CD4-positive, alpha-beta T cell treated with Interleukin-21 for 1 hour (primary cell): ENCODE measurements at places on chromosomes 1 and 21.

GRCh38 chr1:63732666-63733065, 41.2 kb upstream of the ROR1 start:
- no peak for DNase-seq

GRCh38 chr1:184366997-184367396, 19.8 kb upstream of the C1orf21 start:
- DNase-seq, result no peak

GRCh38 chr1:8910331-8910730, 31.8 kb upstream of the ENO1 start:
- no peak for DNase-seq

GRCh38 chr1:151289991-151290708, 8.1 kb downstream of the ZNF687 start:
- DNase-seq, result no peak

GRCh38 chr1:50208756-50209155, 100.0 kb downstream of the ELAVL4 start:
- no peak for DNase-seq

DNA sequence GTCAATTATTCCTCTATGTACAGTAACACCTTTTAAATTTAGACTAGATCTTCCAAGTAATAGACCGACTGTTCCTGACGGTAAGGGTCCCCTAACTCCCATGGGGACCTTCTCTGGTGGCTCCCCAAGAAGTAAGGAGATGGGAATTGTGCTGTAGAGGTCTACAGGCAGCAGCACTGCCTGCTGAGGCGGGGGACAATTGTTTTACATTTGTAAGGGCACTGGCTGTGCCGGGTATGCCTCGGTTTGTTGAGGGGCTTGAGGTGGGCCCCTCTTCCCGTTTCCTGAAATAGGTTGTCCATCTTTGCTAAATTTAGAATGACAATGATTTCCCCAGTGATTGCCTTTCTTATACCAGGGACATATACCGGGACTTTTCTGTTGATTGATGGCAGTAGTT, 13.1 kb upstream of the L1TD1 start:
- DNase-seq, result no peak

- no peak for DNase-seq
Measured at GRCh38 chr1:205436776-205437410, 15.0 kb upstream of the LEMD1 start.

GRCh38 chr1:230824919-230825721, 43.2 kb downstream of the C1orf198 start:
- no peak for DNase-seq

GRCh38 chr1:222583079-222583478, 6.7 kb downstream of the TAF1A start:
- DNase-seq, result no peak

- DNase-seq, result no peak
Measured at GRCh38 chr1:162912061-162912667, 51.2 kb upstream of the CCDC190 start.

DNA sequence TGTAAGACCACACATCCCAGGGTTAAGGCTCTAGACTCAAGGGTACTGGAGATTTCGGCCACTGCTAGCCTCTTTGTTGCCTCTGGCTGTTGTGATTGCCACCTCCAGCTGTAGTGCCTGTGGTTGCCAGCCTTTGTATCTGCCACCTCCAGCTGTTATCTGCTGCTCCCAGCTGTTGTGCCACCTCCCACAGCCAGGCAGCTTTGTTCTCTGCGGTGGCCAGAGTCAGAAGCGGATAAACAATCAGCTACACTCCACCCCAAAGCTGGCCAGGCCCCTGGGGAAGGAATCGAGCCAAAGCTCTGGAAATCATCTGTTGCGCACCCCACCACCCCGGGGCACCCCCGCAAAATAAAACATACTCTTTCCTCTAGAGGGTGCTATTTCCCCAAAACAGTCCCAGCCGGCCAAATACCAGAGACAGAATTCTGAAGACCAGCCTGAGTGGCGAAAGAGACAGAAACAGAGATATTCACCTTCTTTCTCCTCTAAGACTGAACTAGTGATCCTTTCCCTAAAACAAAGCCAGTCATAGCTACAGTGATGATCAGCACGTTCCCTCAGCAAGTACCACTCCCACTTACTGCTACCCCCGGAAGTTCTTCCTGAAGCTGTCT, 14.8 kb upstream of the PIGM start:
- DNase-seq, result peak; percentile 60

GRCh38 chr1:175354080-175354479, 161.5 kb upstream of the KIAA0040 start:
- no peak for DNase-seq

DNA sequence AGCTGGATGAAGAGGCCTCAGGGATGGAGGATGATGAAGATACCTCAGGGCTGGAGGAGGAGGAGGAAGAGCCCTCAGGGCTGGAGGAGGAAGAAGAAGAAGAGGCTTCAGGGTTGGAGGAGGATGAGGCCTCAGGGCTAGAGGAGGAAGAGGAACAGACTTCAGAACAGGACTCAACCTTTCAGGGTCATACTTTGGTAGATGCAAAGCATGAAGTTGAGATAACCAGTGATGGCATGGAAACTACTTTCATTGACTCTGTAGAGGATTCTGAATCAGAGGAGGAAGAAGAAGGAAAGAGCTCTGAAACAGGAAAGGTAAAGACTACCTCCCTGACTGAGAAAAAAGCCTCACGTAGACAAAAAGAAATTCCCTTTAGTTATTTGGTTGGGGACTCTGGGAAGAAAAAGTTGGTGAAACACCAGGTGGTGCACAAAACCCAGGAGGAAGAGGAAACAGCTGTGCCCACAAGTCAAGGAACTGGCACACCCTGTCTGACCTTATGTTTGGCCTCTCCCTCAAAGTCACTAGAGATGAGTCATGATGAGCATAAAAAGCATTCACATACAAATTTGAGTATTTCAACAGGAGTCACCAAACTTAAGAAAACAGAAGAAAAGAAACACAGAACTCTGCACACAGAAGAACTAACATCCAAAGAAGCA, 15.4 kb downstream of the L1TD1 start:
- no peak for DNase-seq

- no peak for DNase-seq
Measured at GRCh38 chr1:231631717-231632116, 5.1 kb downstream of the DISC1 start.

DNA sequence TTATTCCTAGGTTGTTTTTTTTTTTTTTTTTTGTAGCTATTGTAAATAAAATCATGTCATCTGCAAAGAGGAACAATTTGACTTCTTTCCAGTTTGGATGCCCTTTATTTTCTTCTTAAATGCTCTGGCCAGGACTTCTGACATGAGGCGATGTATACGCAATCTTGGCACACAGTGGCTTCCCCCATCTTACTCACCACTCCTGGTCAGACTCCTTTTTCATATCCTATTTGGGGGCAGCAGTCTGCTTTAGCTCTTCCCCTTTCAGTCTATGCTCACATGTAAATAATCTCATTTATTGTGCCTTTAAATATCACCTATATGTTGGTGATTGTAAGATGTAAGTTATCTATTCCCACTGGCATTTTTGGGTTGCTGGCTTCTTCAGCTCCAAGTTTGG, 56.1 kb downstream of the SLAMF6 start:
- DNase-seq, result no peak

- peak; percentile 7 for DNase-seq
Measured at GRCh38 chr1:159991513-159991912, 37.5 kb upstream of the SLAMF9 start.

DNA sequence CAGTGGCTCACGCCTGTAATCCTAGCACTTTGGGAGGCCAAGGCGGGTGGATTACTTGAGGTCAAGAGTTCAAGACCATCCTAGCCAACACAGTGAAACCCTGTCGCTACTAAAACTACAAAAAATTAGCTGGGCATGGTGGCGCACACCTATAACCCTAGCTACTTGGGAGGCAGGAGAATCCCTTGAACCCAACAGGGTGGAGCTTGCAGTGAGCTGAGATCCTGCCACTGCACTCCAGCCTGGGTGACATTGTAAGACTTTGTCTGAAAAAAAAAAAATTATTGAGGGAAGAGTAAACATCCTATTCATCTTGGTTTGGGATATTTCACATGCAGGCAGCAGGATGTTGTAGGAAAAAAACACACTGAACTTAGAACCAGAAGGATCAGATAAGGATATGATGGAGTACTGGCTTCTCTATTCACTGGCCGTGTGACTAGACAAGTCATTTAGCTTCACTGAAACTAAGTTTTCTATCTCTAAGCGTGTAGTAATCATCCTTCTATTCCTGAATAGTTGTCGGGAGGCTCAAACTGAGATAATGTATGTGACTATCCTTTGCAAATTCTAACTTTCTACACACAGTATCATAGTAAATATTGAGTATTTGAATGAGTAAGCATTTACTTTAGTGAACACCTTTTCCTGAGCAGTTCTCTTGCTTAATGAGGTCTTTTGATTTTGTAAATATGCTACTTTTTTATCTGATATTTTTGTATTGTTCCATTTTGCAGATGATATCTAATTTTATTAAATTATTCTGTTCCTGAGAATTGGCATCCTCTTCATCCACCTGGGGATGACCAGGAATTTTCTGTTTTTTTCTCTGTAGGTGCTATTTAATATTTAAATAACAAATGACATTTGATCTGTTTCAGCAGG, 18.2 kb downstream of the CAP1 start:
- DNase-seq, result no peak

- no peak for DNase-seq
Measured at GRCh38 chr1:86829321-86829720, 84.6 kb downstream of the SELENOF start.

DNA sequence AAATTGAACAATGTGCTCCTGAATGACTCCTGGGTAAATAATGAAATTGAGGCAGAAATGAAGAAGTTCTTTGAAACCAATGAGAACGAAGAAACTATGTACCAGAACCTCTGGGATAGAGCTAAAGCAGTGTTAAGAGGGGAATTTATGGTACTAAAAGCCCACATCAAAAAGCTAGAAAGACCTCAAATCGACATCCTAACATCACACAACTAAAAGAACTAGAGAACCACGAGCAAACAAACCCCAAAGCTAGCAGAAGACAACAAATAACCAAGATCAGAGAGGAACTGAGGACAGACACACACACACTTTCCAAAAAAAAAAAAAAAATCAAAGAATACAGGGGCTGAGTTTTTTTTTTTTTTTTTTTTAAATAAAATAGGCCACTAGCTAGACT, 564.2 kb downstream of the SMYD3 start:
- peak; percentile 26 for DNase-seq

DNA sequence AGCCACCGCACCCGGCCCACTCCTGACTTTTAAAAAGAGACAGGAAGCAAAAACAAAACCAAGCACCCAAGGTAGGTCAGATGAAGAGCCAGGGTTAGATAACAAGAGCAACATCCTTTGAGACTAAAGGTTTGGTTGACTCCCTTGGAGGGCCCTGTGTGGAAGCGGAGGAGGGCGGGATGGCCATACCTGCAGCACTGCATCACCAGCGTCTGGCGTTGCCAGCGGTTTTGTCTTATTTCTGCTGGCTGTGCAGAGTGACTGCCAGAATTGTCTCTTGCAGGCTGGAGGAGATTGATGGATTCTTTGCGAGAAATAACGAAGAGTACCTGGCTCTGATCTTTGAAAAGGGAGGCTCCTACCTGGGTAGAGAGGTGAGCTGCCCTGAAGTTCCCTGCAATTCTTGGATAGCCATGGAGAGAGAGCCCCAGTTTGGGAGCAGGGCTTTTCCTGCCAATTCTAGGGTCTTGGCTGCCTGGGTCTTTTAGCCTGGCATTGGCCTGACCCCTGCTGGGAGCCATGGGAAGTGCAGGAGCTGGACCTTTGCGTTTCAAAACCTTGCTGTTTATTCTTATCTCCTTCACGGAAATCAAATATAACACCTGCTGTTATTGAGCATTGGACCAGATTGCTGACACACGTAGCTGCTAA, 24.0 kb downstream of the QSOX1 start:
- DNase-seq, result peak; percentile 63

- no peak for DNase-seq
Measured at GRCh38 chr1:10074059-10074851, 41.5 kb downstream of the UBE4B start.

- no peak for DNase-seq
Measured at GRCh38 chr21:42097860-42098454, 26.8 kb downstream of the UMODL1 start.

DNA sequence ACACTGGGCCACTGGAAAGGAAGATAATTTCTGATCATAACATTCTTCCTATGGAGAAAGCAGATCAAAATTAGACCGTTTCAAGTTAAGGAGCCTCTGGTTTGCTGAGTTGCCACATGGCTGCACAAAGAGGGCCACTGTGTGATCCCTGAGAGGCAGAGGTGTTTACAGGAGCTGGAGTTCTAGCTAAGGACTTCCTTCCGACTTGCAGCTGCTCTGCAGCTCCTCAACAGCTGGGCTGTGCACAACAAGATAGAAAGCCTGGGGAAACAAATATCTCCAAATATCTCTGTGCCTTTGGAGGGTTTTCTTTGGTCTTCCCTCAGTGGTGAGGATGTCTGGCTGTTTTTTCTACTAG, 26.8 kb downstream of the GADD45A start:
- DNase-seq, result no peak

DNA sequence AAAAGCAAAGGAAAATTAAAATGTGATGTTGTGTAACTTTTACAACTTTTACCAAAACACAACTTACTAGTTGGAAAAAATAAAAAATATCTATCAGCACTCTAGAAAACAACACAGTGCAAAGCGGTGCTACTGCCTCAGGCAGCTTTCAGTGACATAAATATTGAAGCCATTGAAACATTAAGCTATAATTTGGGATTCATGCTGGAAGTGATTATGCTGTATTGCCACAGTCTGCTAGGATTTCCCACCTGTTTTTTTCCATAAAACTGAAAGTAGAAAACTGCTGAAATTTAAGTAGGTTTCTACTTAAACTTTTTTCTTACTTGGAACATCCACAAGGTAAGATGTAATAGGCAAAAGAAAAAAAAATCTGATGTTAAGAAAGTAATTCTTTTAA, 674.4 kb downstream of the KCNT2 start:
- DNase-seq, result no peak

- no peak for DNase-seq
Measured at GRCh38 chr1:156533568-156534220, 33.1 kb upstream of the MEF2D start.

- DNase-seq, result no peak
Measured at GRCh38 chr1:224211206-224211962, 28.3 kb downstream of the DEGS1 start.

DNA sequence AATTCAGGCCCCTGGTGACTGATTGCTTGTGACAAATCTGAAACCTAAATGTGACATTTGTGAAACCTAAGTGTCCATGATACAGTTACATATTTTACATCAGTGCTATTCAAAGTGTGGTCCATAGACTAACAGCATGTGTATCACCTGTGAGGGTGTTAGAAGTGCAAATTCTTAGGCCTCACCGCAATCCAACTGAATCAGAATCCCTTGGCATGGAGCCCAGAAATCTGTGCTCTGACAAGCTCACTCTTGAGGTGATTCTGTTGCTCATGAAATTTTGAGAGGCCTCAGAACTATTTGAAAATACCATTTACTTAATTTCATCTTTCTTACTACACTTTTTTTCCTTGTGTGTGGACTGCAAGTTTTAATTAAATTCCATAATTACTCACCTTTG, 587.9 kb downstream of the ADGRL2 start:
- no peak for DNase-seq

DNA sequence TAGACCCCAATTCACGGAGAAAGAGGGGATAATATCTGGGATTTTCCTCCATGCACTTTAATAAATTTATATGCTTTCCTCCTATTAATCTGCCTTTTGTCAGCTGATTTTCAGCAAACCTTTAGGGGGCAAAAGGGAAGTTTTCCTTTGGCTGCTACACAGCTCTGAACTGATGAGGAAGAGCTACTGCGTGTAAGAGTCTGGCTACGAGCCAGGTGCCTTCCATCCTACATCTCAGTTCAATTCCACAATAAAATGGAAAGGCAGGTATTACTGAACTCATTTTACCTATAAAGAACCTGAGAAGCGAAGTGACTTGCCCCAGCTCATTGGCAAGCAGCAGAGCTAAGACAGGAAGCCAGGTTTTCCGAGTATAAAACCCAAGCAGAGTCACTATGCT, 28.3 kb upstream of the ZNF326 start:
- no peak for DNase-seq
